ENCODE measurements at places on chromosomes 7 and 10.

GRCh38 chr7:99920149-99920548 lies 819 bp upstream of the TRIM4 start:
- DNase-seq = no peak

- no peak for DNase-seq
Observed at GRCh38 chr10:4568731-4569130, 257.3 kb upstream of the AKR1E2 start.

DNA sequence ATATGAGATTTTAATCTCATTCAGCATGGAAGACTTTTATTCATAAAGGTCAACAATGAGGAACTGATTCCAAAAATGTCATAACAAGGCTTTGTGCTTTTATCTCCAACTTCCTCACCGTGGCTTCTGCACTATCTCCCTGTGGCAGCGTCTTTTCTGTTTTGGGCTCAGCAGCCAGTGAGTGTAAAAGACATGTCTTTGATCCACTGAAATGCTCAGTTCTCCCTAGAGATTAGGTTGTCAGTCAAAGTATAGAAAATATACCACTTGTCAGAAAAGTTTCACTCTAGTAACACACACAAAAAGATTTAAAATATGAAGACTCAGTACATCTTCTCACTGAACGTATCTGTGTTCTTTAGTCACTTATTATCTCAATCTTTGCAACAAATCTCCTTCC lies 901.8 kb upstream of the ZWINT start:
- DNase-seq = no peak

DNA sequence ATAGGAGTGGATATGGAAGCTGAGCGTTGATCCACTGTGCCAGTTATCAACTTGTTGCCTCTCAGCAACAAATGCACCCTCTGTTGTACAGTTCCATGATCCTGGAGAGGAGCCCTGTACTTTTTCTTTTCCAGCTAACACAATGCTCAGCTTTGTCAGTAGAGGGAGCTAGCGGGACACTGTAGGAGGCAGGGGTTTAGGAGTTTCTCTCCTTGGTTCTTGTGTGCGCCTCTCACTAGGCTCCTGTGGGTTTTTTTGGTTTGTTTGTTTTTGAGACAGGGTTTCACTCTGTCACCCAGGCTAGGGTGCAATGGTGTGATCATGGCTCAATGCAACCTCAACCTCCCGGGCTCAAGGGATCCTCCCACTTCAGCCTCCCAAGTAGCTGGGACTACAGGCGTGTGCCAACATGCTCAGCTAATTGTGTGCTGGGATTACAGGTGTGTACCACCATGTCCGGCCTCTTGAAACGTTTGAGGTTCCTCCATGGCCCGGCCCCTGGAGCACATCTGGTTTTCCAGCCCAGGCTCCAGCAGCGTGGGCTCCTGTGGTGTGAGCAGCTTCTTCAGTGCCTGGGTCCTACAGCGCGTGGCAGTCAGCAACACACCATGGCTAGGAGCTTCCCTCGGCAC lies 12.0 kb upstream of the MARVELD1 start:
- DNase-seq = peak; percentile 54

DNA sequence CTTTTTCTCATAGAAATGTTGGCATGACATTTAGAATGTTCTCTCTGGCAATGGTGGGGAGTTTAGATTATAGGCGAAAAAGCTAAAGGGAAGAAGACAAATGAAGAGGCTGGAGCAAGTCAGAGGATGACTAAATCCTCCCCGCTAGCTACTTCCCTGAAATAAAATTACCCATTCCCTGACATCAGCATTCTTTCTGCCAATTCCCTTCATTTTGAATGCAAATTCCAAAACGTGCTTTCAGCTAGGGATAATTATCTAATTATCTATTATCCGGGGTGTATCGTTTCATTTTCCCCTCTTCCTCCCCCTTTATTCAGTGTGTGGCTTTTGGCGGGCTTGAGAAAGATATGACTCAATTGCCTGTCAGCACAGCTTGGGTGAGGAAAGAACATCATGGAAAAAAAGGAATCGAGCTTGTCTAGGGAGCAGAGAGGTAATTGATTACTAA lies 672.3 kb downstream of the TNS3 start:
- no peak for DNase-seq

DNA sequence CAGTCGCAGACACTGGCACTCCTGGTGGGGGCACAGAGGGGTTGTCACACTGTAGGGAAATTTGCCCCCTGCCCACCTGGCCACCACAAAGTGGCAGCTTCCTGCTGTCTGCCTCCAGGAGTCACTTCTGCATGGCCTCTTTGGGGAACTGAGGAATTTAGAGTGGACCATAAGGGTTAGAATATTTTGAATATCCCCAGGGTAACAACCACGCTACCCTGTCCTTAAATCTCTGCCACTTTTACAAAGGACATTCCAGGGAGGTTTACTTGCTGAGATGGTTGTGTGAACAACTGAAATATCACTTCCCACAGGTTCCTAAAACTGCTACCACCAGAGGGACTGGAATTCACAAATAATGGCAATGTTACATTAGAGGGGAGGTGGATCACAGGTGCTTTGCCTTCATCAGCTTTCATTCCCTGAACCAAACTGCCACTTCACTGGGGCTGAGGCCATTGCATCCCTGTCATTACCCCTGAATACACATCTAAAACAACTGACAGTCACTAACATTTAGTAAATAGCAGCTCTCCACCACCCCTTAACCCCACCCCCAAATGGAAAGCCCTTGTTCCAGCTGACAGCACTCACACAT lies 88.1 kb upstream of the IFRD1 start:
- no peak for DNase-seq

DNA sequence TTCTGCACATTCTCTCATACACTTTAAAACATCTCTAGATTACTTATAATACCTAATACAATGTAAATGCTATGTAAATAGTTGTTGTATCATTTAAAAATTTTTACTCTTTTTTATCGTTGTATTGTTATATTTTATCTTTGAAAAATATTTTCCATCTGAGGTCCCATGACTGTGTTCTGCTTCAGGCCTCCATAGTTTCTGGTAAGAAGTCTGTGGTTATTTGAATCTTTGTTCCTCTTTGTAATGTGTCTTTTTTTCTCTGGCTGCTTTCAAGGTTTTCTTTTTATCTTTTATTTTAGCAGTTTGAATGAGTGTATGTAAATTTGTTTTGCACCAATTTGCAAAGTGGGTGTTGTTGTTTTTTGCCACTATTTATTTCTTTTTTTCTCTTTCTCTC lies 263.1 kb downstream of the RPS24 start:
- DNase-seq = no peak

DNA sequence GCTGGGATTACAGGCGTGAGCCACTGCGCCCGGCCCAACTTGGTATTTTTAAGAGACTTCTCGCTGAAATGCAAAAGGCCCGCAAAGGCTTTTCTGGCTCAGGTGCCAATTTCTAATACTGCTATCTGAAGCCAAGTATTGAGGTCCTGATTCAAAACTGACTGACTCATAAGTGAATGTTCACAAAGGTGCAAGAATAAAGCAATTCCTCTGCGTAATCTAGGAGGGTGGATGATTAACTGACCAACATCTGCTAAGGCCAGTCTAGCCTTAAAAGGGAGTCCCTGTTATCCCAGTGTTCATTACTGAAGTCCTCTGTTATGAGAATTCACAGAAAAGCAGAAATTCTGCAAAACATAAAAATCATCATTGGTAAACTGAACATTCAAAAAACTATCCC lies 111.4 kb downstream of the SRPK2 start:
- no peak for DNase-seq

DNA sequence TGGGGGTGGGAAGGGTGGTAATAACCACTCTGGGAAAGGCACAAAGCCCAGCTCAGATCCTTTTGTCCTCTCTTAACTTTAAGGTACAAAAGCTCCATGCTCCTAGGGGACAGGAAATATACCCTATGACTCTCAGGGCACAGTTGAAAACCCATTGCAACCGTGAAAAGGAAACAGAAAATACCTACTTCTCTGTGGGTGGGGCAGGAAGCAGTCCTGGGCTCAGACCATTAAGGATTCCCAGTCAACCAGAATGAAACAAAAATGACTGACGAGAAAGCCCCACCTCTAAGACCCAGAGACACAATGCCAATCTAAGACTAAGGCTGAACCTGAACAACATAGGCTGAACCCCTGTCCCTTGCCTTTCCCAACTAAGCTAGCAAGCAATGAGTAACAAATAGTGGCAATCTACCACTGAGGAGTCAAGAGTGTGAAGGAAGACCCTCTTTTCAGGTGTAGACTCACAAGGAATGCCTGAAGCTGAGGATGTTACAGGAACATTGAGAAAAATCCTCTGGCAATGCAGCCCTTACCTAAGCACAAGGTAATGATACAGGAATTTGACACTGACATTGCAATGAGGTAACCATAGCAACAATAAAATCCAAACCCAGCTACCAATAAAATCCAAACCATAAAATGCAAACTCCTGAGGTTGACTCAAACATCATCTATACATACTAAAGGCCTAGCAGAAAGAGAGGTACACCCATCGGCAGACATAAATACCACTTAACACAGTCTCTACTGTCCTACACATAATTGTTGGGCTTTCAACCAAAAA lies 380.1 kb downstream of the HPSE2 start:
- no peak for DNase-seq

DNA sequence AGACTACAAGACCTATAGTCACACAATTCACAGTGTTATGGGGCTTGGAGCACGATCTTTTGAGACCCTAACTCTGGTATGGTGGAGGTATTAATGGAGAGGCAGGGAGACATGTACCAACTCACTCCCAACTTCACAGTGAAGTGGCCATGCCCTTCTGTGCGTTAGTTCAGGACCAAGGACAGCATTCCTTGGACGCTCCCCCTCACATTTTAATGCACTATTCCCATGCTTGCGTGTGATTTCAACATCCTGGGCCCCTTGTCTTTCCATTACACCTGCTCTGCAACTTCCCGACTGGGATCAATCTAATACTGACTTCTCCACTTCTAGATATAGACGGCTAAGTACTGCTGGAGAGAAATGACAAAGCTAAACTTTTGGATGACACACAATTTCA lies 72.7 kb downstream of the PLCE1 start:
- DNase-seq = no peak

GRCh38 chr10:92208157-92208720 lies 82.6 kb downstream of the CPEB3 start:
- no peak for DNase-seq

- DNase-seq = no peak
Observed at GRCh38 chr10:11824376-11824775, 1.2 kb downstream of the PROSER2 start.

- DNase-seq = no peak
Observed at GRCh38 chr7:116772926-116773749, 89.2 kb upstream of the CAPZA2 start.

- no peak for DNase-seq
Observed at GRCh38 chr7:147079083-147079482, 962.5 kb downstream of the CNTNAP2 start.

GRCh38 chr10:14422431-14422830 lies 91.7 kb upstream of the FRMD4A start:
- no peak for DNase-seq

DNA sequence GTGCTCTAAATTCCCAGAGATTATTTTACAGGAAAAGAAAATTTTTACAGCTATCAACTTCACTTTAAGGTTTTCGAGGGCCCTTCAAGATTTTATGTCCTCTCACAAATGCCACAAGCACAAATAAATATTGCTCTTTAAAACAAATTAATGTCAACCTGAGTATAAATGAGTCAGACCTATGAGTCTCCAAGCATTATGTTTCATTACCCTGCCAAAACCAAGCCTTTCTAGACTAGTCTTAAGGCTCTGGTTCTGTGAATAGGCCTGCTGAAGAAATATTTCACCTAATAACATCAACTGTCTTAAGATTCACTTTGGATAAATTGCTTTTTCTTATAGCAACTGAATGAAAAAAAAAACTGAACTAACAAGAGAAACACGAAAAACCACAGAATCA lies 153.0 kb downstream of the PDE1C start:
- DNase-seq = no peak

DNA sequence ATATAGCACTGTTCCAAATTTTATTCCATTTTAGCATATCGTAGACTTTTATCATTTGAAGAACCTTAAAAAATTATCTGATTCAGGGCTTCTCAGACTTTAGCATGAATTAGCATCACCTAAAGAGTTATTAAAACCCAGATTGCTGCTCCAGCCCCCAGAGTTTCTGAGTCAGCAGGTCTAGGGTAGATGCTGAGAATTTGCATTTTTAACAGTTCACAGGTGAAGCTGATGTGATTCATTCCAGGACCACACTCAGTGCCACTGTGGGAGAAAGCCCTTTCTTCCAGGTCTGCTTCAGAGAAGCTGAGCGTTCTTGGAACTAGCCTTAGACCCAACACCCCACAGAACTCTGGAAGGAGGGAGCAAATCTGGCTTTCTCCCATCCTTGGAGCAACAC lies 174.1 kb upstream of the YAE1 start:
- DNase-seq = no peak

GRCh38 chr10:60464659-60465058 lies 75.0 kb upstream of the ANK3 start:
- DNase-seq = no peak

DNA sequence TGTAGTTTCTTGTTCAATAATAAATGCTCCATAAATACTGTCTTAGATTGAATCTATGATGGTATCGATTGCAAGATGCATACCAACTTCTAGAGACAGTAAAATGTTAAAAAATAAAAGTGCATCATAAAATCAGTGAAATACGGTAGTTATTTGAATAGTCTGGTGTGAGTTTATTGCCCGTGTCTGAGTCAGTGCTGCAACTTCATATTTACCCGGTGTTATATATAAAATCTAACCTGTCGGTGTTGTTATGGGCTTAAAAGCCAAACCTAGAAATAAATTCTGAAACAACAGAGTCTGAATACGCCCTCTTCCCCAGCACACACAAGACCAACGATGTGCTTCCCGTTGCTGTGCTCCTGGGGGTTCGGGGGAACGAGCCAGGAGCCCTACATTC lies 16.3 kb downstream of the MACROH2A2 start:
- no peak for DNase-seq

GRCh38 chr7:36153571-36154097 lies 580 bp downstream of the EEPD1 start:
- DNase-seq = peak; percentile 49

- no peak for DNase-seq
Observed at GRCh38 chr7:5455175-5455574, 31.5 kb upstream of the TNRC18 start.

- DNase-seq = no peak
Observed at GRCh38 chr7:132511387-132511786, 64.9 kb downstream of the PLXNA4 start.

- no peak for DNase-seq
Observed at GRCh38 chr7:19665399-19666008, 43.3 kb downstream of the POLR1F start.

GRCh38 chr10:111716032-111716431 lies 467.5 kb downstream of the GPAM start:
- DNase-seq = no peak

GRCh38 chr7:143299840-143300239 lies 11.7 kb downstream of the CASP2 start:
- peak; percentile 68 for DNase-seq

- DNase-seq = no peak
Observed at GRCh38 chr10:122796796-122797195, 48.9 kb downstream of the CUZD1 start.

- no peak for DNase-seq
Observed at GRCh38 chr7:18400726-18401125, 94.8 kb upstream of the HDAC9 start.

GRCh38 chr7:134201569-134202261 lies 74.6 kb downstream of the LRGUK start:
- DNase-seq = no peak

Measured in stimulated activated CD8-positive, alpha-beta memory T cell treated with anti-CD3 and anti-CD28 coated beads, Interleukin-4, amount 100 ng/mL, for 48 hours (primary cell).